ENCODE measurements at places on chromosomes 16 and 17. TPM values are rescaled to one million over a fixed set of nuclear protein-coding genes. Genes with fewer than 3 reads are reported as not detected.

- peak; percentile 43 for DNase-seq
Measured at GRCh38 chr17:50883850-50884438, 17.8 kb upstream of the TOB1 start.

- no peak for DNase-seq
Measured at GRCh38 chr16:80107900-80108299, 432.9 kb upstream of the DYNLRB2 start.

DNA sequence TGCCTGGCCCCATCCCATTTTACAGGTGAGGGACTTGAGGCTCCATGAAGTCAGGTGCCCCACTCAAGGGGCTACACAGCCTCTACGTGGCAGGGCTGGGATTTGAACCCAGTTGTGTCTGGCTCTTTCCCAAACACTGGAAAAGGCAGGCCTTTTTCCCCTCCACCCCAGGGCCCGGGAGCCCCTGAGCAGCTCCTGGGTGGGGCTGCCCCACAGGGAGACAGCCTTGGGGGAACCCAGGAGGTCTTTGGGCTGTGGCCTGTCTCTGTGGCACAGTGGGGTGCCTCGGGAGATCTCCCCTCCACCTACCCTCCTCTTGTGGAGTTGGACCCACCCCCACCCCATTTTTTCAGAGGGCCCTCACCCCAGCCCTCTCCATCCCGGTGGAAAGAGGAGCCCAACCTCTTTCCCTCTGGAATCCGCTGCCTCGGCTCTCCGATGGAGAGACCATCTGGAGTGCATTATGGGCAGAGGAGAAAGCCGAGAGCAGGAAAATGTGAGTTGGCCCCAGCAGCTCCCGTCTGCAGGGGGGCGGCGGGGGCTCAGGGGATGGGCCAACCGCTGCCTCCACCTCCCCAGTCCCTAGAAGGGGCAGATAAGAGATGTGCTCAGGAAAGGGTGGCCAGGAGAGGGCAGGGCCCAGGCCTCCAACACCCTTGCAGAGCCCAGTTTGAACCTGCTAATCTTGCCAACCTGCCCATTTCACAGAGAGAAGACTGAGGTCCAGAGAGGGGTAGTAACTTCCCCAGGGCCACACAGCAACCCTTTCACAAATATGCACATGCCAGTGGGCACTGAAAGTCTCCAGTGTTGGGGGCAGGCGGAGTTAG, 15.4 kb upstream of the TMEM92 start:
- DNase-seq = no peak

GRCh38 chr17:9299695-9300094, 275.9 kb downstream of the STX8 start:
- DNase-seq = no peak

- DNase-seq = peak; percentile 39
Measured at GRCh38 chr17:83035722-83036121, 43.7 kb upstream of the METRNL start.

DNA sequence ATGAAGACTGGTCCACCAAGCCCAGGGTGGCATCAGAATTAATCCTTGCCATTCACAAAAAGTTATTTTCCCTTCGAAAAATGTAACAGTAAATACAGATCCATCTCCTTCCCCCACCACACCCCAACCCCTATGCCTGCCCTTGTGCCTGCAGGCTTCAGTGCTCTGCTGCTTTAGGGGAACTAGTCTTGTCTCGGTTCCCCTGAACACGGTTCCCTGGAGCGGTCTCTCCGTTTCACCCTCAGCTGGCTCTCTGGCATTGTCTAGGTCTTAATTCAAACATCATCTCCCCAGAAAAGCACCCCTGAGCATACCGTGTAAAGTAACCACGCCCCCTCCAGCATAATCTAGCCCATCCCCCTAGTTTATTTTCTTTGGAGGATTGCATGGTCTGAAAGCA, 25.8 kb downstream of the EMP2 start:
- DNase-seq = no peak

GRCh38 chr16:69711115-69711740, 15.1 kb downstream of the NQO1 start:
- no peak for DNase-seq

- DNase-seq = no peak
Measured at GRCh38 chr16:89811321-89811720, 5.1 kb downstream of the FANCA start.

ALDH3A1 gene
- total RNA-seq = 1.5 TPM

- peak; percentile 73 for DNase-seq
Measured at GRCh38 chr17:74923538-74924249, 379 bp upstream of the OTOP2 start.

RTN4RL1 gene
- 1.8 TPM for total RNA-seq

- DNase-seq = no peak
Measured at GRCh38 chr17:12591021-12591735, 74.5 kb upstream of the MYOCD start.

KRT31 gene
- total RNA-seq = not detected

- DNase-seq = no peak
Measured at GRCh38 chr17:49229076-49229804, 1.3 kb downstream of the PHOSPHO1 start.

GRCh38 chr16:47774661-47775060, 313.5 kb downstream of the PHKB start:
- DNase-seq = no peak
